Cortex of kidney (tissue), 1 donor: ENCODE measurements at places on chromosomes 3 and 15.

DNA sequence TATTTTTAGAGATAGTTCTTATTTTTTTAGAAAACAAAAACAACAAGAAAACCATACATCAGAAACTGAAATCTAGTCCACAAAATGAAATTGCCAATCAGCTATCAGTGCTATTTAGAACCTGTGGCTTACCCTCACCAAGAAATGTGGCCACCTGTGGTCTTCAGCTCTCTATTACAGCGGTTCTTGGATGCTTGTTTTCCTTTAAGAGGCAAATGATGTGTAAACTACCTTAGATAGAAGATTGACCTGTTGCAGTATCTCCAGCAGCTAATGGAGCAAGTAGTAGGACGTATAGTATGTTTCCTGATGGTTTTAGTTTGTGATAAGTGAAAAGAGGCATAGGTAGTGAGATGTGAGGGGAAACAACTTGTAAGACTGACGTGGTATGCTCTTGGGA lies 21.2 kb downstream of the TFG start:
- no peak for DNase-seq

DNA sequence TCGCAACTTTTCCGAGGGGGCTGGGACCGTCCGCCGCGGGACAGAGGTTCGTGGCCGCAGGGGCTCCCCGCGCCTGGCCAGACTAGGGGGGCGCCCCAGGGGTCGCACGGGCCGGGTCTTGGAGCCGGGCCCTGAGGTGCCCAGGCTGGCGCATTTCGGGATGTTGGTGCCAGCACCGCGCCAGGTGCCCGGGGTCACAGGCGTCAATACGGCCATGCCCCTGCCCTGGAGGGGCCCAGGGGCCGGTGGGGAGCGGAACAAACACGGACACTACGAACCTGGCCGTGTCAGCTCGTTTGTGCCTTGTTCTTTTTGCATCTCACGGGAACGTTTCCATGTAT lies 366 bp downstream of the TM6SF1 start:
- DNase-seq: no peak

GRCh38 chr3:126022741-126023359 lies 53.9 kb downstream of the ROPN1B start:
- no peak for DNase-seq

- no peak for DNase-seq
Observed at GRCh38 chr15:62326460-62327011, 161.5 kb upstream of the C2CD4B start.

DNA sequence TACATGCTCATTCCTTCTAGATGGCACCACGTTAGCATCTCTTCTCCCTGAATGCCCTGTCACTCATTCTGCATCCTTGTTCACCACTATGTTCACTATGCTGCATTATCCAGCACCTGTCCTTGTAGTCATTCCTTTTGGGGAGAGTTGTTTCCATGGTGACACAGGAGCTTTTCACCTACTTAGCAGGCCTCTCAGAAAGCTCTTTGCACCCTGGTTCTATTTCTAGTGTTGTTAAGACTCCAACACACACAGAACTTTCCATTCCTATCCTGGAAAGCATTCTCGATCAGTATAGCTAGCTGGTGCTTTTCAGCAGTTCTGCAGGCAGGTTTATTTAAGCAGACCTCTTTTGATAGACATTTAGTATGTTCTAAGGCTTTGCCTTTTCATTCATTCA lies 6.7 kb upstream of the RPL14 start:
- DNase-seq: no peak

- DNase-seq: no peak
Observed at GRCh38 chr15:80559320-80559693, 135.8 kb upstream of the ABHD17C start.

DNA sequence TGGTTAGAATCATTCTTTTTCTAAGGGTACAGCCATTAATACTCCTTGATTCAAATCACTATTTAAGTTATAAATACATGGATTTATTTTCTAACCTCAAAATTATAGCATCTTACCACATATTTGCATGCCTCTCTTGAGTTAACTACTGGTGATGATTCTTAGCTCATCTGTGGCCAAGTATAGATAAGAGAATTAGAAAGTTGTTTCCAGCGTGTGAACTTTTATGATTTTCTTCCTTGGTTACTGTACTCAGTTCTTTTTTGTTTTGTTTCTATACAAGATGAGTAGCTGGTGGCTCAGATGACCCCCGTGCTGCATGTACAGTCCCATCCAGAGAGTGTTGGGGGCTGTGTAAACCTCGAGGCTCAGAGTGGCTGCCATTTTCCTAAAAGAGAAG lies 124.6 kb downstream of the IGF1R start:
- no peak for DNase-seq

DNA sequence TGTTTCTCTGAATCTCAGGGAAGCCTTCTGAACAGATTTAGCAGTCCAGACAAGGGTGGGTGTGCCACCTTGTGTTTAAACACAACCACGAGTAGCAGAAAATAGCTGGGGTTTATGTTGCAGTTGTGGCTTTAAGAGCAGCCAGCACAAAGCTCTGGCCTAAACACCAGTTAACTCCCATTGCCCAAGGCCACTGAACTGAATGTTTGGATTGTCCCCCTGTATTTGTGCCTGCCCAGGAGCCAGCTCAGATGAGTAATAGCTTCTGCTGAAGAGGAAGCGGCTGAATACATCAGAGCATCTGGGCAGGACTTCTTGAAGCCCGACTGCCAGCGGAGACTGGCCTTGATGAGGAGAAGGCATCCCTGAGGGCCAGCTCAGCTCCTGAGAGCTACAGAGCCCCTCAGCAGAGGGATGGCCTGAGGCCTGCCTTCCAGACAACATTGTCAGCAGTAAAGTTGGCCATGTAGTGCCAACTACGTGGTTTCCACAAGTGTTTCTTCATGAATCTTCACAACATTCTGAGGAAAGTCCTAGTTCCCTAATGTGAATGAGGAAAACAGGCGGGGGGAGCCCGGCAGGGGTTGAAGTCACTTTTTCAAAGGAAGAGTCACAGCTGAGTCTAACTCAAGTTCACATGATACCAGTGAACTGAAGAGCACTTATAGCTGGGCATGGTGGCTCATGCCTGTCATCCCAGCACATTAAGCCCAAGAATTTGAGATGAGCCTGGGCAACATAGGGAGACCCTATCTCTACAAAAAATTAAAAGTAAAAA lies 65.8 kb upstream of the ZBTB38 start:
- no peak for DNase-seq

GRCh38 chr15:72217216-72217615 lies 13.8 kb downstream of the PKM start:
- no peak for DNase-seq

- no peak for DNase-seq
Observed at GRCh38 chr3:55484191-55484689, 2.9 kb downstream of the WNT5A start.

- DNase-seq: no peak
Observed at GRCh38 chr3:125213946-125214542, 1.5 kb upstream of the SLC12A8 start.

DNA sequence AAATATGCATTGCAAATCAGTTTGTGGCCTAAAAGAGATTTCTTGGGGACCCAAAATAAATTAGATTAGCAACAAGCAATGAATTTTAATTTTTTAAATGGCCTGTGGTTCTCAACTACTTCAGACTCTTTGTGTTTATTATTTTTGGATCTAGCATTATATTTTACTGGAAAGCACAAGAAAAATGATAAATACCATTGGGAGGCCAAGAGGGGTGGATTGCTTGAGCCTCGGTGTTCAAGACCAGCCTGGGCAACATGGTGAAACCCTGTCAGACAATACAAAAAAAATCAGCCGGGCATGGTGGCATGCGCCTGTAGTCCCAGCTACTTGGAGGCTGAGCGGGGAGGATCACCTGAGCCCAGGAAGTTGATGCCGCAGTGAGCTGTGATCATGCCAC lies 13.6 kb downstream of the LACTB start:
- no peak for DNase-seq

DNA sequence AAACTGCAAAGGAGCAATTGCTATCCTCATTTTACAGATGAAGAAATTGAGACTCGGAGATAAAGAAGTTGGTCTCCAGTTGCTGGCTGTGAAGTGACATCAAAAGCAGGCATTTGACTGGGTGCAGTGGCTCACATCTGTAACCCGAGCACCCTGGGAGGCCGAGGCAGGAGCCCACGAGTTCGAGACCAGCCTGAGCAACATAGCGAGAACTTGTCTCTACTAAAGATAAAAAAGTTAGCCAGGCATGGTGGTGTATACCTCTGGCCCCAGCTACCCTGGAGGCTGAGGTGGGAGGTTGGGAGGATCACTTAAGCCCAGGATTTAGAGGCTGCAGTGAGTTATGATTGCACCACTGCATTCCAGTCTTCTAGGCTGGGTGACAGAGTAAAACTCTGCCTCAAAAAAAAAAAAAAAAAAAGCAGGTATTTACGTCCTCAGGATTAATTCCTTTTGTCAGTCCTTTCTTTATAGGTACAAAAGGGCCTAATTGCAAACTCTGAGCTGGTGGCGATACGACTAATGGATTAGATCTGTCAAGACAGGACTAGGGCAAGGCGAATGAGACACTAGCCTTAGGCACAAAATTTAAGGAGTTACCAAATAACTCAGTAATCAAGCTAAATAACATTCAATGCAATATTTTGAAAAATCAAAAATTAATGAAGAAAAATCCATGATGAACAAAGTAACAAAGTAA lies 5.9 kb upstream of the DNASE1L3 start:
- no peak for DNase-seq

- DNase-seq: no peak
Observed at GRCh38 chr3:183226333-183226890, 26.6 kb upstream of the B3GNT5 start.

- no peak for DNase-seq
Observed at GRCh38 chr3:56869157-56869889, 67.6 kb upstream of the ARHGEF3 start.

- no peak for DNase-seq
Observed at GRCh38 chr3:17339132-17339575, 403.3 kb downstream of the TBC1D5 start.

GRCh38 chr3:177438596-177439220 lies 241.4 kb upstream of the TBL1XR1 start:
- no peak for DNase-seq

- DNase-seq: no peak
Observed at GRCh38 chr3:169242708-169243513, 420.6 kb downstream of the MECOM start.
